Stimulated activated CD8-positive, alpha-beta memory T cell treated with anti-CD3 and anti-CD28 coated beads, Interleukin-12 subunit alpha, Interleukin-12 subunit beta, amount 100 ng/mL, for 4 hours (primary cell): ENCODE measurements at places on chromosomes 12 and 14.

- DNase-seq, result no peak
Observed at GRCh38 chr12:31488737-31489338, 102.1 kb downstream of the DENND5B start.

- DNase-seq, result no peak
Observed at GRCh38 chr14:21719841-21720240, 46.2 kb upstream of the OR4E1 start.

- DNase-seq, result no peak
Observed at GRCh38 chr12:97127061-97127460, 220.0 kb downstream of the NEDD1 start.

DNA sequence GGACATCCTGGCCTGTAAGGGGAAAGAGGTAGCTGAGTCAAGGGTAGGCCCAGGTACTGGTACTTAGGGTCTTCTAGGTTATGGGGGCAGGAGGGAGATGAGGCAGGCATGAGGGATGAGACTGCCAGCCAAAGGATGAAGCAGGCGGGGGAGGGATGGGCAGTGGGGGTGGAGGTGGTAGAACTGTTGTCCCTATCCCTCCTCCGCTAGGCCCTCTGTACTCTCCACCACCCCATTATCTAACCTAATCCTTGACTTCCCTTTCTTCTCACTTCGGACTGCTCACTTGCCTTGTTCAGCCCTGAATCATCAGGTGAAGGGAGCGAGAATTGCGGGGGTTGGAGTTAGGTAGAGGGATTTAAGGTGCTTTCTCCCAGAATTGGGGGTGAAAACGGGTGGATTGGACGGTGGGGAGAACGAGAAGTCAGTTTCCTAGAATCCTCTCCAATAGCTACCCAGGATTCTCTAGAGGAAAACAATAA lies 562 bp downstream of the PAN2 start:
- no peak for DNase-seq

DNA sequence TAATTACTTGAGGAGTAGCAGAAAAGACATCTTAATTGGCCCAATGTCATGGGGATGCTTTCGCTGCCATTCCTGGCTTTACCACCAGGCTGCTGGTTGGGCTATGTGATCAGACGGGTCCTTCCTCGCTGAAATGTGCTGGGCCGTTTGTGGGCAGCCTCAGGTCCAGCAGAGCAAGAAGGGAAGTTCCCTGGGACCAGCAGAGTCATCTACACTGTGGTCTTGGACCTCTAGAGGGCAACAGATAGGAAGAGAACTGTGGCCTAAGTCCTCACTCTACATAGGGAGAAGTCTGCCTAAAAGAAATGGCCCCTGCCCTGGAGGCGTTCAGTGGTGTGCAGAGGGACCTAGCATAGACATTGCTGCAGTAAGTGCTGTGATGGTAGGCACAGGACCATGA lies 10.9 kb downstream of the EVL start:
- DNase-seq, result no peak

- no peak for DNase-seq
Observed at GRCh38 chr12:38954238-38954873, 49.0 kb upstream of the CPNE8 start.

DNA sequence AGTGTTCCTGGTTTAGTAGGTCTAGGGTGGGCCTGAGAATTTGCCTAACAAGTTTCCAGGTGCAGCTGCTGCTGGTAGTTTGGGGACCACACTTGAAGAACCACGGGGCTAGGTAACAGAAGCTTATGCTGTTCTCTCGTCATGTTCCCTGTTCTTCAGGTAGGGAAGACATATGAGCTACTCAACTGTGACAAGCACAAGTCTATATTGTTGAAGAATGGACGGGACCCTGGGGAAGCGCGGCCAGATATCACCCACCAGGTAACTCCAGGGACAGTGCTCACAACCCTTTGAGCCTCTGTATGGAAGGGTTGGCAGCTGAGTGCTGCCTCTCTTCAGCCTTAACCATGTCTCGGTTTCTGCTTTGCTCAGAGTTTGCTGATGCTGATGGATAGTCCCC lies 3.5 kb downstream of the EMG1 start:
- DNase-seq, result no peak

GRCh38 chr12:107326237-107326636 lies 232.9 kb upstream of the CRY1 start:
- DNase-seq, result no peak

- no peak for DNase-seq
Observed at GRCh38 chr12:92547420-92547819, 155.4 kb upstream of the PLEKHG7 start.

DNA sequence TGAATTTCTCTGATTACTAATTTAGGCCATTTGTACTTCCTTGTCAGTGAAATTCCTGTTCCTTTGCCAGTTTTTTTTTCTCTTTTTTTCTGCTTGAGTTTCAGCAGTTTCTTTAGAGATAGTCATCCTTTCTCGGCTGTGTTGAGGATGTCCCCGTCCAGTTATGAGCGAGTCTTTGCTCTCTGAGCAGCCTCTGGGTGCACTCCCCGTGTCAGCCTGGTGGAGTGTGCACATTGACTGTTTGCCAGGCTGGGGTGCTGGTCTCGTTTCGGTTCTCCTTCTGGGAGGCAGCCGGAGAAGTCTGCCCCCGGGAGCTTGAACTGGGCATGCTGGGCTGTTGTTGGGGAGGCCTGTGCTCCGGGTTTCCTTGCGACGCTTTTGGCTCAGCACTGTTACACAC lies 3.0 kb downstream of the PACS2 start:
- no peak for DNase-seq

- DNase-seq, result no peak
Observed at GRCh38 chr14:77260631-77261030, 10.4 kb downstream of the NGB start.

DNA sequence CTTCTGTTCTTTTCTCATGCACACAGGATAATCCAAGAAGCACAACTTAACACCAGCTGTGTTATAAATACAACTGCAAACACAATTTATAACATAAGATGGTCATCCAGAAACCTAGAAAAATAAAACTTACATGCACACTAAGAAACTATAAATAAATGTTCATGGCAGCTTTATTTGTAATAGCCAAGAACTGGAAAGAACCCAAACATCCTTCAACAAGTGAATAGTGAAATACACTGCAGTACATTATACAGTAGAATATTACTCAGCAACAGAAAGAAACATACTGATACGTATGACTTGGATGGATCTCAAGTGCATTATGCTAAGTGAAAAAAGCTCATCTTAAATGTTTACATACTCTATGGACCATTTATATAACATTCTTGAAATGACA lies 132.7 kb downstream of the SPTSSA start:
- no peak for DNase-seq

DNA sequence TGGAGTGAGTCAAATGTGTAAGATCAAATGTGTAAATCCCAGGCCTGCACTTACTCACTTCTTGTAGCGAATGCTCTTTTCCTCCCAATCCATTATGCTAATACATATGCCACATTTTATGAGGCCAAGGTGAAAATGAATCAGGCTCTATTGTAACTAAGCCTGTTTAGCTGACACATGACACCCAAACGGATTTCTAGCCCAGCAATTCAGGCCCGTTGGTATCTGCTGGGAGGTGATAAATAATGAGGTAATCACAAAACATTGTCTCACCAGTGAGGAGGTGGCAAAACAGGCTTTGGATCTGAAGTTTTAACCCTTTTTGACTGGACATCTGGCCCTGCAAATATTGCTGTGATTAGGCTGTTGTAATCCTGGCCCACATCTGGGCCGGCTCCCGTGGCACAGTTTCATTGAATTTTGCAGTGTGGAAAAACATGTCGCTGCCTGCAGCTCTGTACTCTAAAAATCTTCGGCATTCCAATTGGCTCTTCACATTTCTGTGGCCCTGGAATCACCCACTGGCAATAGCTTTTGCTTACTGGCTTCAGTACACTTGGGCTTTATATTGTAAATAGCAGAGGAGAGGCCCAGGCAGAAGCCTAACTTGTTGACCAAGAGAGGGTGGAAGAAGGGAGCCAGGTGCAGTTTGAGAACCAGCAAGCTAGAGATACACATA lies 106.1 kb downstream of the PAX9 start:
- no peak for DNase-seq

DNA sequence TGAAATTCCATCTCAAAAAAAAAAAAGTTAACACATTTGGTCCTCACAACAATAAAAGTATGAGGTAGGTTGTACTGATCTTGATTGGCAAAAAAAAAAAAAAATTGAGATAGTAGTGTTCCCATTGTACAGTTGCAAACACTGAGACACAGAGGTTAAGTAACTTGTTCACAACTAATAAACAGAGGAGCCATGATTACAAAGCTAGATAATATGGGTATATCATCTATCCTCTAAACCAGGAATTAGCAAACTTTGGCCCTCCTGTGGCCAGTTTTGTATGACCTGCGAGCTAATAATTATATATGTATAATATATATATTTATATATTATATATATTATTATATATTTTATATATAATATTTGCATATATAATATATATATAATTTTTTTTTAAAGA lies 2.3 kb upstream of the PSME1 start:
- no peak for DNase-seq

GRCh38 chr12:22046968-22047390 lies 961 bp downstream of the CMAS start:
- no peak for DNase-seq

GRCh38 chr14:53011053-53011462 lies 60.2 kb upstream of the FERMT2 start:
- DNase-seq, result no peak

DNA sequence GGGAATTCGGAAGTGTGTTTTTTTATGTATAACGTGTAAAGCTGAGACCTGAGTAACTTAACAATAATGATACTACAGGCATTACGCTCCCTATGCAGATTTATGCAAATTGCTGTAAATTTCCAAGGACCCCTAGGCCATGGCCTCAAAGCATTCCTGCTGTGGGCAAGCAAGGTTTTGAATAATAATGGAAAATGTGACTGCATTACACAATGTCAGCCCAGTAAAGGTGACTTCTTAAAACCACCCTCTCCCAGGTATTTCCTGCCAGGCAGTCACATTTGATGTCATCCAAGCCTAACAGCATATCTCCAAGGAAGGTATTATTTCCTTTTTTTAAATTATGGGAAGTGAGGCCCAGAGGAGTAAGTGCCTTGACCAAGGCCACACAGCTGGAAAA lies 621.0 kb downstream of the BCL11B start:
- no peak for DNase-seq

- no peak for DNase-seq
Observed at GRCh38 chr14:54177019-54177418, 219.8 kb upstream of the CDKN3 start.

GRCh38 chr12:82069931-82070514 lies 288.2 kb downstream of the CCDC59 start:
- DNase-seq, result no peak

GRCh38 chr12:75564398-75564797 lies 53.0 kb upstream of the KRR1 start:
- DNase-seq, result no peak

DNA sequence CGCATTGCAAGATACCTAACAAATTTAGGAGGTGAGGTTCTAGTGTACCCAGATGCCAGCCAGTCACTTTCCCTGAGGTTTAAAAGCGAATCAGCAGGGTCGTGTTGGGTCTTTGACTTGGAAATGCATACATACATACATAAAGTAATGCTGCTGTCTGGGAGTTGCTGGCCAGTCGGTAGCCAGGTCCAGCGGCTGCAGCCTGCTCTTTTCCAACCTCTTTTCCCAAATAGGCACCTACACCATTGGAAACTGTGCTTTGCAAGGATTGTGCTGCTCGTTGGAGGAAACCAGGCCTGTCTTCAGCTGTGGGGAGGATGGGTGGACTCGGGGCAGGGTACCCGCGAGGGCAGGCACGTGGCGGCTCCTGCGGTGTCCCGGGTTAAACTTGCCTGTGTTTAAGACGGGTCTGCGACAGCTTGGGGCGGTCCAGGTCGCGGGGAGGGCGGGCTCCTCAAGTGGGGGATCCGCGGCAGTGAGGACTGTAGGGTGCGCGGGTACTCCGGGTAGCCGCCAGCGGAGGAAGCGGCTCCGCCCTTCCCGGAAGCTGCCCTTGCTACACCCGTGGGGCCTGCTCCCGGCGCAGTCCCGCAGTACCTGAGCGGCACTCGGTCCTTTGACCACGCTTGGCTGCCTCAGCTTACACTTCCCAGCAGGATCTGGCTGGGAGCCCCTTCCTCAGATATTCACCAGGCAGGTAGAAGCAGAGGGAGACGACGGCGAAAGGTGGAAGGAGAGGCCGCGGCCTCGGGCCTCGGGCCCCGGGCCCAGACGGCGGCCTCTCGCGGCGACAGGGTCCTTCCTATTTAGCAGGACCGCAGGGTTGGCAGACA lies 2.7 kb downstream of the TTC6 start:
- no peak for DNase-seq

DNA sequence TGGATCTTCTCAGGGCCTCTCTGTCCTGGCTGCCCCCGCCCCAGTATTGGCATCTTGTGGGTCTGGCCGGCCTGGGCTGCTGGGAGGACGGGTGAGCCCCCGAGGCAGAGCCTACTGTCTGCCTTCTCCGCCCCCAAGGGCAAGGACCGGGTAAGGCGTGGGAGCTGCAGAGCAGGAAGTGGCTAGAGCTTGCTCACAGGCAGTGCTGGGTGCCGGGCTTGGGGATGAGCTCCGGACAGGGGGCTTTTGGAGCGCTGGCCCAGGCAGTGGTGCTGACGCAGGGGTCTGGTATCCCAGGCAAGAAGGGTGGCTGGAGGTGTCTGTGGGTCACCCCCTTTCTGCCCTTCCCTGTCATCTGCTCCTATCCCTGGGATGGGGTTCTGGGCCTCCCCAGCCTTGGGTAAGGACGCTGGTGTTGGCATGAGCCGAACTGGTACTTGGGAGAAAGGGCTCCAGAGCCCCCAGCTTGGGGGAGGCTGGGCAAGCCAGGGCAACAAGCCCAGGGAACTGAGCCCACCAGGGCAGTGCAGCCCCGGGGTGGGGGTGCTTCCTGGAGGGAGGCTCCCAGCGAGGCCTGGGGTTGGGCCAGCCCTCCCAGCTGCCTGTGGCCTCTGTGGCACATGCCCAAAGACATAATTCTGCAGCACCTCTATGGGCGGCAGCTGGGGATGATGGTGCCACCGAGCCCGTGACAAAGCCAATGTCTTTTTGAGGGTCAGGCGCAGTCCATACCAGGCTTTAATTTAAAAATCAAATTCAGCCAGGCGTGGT lies 126.3 kb downstream of the KIF26A start:
- no peak for DNase-seq

GRCh38 chr12:19999805-20000138 lies 368.6 kb upstream of the PDE3A start:
- DNase-seq, result no peak
